ENCODE measurements at places on chromosomes 4 and X.

DNA sequence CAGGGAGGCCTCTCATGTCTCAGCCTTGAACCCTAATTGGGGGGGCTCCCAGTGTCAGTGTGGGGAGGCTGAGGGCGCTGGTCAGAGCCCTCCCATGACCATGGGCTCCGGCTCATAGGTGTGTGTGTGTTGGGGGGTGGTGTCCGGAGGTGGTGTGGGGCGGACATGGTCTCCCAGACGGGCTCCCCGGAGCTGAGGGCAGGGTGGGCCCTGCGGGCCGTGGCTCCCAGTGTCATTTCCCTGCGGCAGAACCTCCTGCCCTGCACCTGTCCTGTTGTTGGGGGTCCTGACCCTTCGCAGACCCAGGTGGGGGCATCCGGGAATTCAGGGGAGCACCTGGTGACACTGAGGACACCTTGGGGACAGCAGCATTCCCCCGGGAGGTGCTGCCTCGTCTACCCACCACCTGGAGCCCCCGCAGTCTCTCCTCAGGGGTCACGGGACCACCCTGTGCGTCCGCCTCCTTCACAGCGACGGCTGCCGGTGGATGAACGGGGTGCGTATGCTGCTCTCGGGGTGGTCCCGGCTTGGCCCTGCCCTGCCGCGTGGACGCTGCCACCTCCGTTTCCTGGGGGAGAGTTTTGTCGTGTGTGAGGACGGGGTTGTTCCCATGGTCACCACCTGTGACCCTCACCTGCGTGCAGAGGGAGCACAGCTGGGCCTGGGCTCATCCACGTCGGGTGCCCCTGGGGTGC lies 14.5 kb upstream of the GTPBP6 start:
- no peak for DNase-seq

DNA sequence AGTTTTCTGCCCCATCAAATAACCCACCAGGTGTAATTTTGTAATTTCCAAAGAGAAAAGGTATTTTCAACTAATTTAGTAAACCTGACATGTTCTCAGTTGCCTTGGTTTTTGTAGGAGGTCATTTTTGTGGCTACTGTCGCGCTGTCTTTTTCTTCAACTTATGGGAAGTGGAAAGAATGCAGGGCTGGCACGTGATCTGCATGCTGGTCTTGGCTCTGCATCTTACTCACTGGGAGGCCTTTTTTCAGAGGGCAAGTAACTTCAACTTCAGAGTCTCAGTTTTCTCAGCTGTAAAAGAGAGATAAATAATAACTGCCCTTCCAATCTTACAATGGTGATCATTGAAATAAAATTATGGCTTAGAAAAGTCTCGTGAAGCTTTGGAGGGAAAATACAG lies 109.9 kb upstream of the SMIM10 start:
- DNase-seq = no peak

DNA sequence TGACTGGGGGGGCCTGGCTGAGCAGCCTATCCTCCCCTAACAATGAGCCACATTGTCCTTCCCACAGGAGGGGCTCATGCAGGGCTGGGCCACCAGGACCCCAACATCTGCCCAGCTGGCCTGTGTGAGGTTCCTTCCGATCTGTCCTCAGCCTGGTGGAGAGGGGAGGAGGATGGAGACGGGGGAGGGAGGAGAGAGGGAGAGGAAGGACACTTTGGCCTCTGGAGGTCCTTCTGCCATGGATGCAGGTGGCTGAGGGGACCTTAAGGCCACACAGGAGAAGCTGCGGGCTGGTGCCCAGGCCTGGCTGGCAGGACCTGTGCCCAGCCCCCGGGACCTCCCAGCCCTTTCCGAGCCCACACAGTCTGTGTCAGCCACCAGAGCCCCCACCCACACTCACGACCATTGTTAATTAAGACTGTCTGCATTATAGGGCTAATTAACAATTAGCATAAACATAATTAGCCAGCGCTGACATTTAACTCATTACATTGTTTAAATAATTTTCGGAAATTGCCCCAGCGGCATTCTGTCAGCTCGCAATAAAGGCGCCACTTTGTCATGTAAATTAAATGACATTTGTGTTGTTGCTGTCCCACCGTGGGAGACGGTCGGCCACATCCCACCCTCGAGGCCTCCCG lies 53.0 kb upstream of the NKX1-1 start:
- DNase-seq = no peak

DNA sequence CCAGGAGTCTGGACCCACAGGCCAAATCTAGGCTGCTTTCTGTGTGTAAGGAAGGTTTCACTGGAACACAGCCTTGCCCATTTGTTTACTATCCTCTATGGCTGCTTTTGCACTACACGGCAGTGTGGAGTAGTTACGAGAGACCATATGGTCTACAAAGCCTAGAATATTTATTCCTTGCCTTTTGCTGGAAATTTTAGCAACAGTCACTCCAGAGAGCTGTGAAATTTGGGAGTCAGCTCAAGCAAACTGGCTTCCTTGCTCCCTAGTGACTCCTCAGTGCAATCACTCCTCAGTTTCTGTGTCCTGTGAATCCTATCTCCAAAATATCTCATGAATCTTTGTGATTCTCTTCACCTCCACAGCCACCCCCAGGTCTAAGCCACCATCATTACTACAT lies 99.0 kb upstream of the CPEB2 start:
- no peak for DNase-seq

- no peak for DNase-seq
Measured at GRCh38 chr4:107404591-107405300, 315.3 kb downstream of the PAPSS1 start.
